ENCODE measurements at places on chromosomes 1 and 21.

DNA sequence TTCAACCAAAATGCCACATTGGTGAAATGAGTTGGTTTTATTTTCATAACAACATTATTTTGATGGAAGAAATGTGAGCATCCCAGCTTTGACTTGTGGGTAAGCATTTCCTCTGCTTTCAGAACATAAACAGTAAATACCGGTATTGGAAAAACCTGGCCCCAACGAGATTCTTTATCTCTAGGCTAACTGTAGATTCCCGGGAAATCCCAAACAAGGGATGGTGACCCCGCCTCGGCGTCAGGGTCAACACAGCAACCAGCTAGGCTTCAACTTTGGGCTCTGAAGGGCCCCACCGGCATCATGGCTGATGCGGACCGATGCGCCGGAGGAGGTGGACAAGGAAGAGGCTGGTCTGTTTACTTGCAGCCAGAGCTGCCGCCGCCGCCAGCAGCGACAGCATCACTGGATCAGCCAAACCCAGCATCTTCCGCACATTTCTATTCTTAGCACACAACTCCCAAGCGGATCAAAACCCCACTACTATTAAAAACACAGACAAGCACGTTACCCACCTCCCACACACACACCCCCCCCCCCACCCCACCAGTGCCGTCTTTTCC lies 1.1 kb downstream of the AKT3 start:
- peak; percentile 47 for DNase-seq

DNA sequence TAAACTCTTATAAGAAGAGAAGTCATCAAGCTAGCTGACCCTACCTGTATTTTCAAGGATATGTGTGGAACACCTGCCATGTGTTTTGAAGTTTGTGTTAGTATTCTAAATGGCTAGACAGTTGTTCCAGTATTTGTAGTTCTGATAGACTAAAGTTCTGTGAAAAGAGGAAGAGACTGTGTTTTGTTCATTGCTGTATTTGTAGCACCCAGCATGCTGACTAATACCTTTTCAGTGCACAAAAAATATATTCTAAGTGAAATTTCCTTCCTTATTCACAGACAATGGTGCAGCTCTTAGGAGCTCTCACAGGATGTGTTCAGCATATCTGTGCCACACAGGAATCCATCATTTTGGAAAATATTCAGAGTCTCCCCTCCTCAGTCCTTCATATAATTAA lies 8.2 kb upstream of the METTL18 start:
- no peak for DNase-seq

DNA sequence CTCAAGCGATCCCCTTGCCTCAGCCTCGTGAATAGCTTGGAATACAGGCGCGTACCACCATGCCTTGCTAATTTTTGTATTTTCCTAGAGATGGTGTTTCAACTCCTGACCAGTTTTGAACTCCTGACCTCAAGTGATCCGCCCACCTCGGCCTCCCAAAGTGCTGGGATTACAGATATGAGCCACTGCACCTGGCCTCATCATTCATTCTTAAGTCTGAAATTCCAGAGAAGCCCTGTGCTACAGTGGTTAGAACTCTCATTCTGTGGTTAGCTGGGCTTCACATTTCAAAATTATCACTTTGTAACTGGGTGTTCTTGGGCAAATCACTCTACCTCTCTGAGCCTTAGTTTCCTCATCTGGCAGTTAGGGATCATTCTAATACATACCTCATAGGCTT lies 86.1 kb upstream of the POU3F1 start:
- DNase-seq = no peak

DNA sequence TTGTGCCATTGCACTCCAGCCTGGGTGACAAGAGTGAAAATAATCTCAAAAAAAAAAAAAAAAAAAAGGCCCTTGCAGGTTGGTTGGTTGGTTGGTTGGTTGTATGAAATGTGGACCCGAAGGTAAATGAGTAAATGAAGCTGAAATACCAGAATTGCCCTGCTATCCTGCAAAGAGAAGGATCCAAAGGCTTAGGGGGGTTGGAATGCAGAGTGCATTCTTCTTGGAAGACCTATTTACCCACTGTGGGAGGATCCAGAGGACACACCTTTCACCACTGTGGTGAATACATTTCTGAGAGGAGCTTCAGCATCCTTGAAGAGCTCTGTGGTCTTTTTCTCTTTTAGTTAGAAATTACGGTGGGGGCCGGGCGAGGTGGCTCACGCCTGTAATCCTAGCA lies 28.7 kb upstream of the EIF4G3 start:
- DNase-seq = no peak

DNA sequence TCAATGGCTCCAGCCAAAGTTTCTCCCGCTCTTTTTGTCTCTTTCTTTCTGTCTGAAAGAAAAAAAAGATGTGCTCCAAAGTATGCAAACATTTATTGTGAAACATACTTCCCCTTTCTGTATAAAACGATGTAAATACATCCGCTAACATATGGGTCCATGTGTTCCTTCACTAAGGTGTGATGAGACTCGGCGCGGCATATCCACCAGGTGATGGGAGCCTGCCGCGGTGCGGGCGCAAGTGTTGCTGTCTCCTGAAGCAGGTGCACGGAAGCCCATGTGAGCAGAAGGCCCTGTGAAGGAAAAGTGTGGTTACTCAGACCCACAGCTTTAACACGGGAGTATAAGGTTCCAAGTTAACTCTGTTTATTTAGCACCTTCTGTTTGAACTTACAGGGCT lies 466.6 kb upstream of the C1orf87 start:
- no peak for DNase-seq

GRCh38 chr1:18581420-18581880 lies 49.2 kb upstream of the PAX7 start:
- peak; percentile 9 for DNase-seq

- no peak for DNase-seq
These were observed 615.5 kb downstream of the NPHP4 start for GRCh38 chr1:5376538-5377247.

GRCh38 chr1:54294887-54295286 lies 94.9 kb downstream of the MRPL37 start:
- no peak for DNase-seq

DNA sequence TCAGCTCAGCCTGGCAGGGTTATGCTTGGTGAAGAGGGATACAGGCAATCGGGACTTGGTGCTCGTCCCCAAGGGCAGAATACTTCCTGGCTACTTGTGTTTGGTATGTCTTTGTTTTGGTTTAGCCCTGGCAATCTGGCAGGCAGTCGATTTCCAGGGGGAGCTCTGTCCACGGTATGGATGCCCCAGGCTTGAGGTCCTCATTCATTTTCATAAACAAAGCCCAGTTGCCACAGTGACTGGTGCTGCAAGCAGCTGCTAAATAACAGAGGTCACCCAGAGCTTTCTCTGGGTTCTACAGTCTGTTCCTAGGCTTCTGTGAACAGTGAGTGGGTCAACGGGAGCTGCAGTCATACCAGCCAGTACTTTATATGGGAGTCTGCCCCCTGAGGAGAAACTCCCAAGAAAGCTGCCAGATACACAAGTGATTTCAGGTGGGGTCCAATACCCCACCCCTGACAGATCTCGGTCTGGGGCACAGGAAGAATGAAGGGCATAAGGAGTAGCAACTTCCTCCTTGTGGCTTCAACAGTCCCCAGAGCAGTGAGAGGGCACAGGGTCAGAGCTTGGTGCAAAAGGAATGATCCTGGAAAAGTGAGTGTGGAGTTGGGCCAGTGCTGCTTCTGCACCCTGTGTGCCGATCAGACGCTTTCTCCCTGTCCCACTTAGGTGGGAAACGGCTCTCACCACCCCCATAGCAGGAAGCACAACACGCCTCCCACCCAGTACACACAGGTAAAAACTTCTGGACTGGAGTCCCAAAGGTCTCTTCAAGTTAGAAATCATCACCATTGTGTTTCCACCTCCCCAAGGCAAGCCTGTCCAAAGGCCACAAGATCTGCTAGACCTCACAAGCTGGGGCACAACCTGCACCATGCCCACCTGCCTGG lies 55.5 kb downstream of the TGFBR3 start:
- peak; percentile 79 for DNase-seq

DNA sequence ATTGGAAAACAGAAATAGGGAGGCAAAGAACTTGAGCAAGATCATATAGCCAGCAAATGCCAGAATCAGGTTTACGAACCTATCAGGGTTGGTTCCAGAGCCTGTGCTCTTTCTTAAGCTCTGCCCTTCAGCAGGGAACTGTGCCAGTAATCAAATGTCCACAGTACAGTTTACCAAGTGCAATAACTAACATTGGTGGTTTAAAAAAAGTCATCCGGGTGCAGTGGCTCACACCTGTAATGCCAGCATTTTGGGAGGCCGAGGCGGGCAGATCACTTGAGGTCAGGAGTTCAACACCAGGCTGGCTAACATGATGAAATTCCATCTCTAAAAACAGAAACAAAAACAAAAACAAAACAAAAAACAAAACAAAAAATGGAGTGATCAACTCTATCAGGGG lies 182.7 kb downstream of the LMX1A start:
- DNase-seq = no peak

DNA sequence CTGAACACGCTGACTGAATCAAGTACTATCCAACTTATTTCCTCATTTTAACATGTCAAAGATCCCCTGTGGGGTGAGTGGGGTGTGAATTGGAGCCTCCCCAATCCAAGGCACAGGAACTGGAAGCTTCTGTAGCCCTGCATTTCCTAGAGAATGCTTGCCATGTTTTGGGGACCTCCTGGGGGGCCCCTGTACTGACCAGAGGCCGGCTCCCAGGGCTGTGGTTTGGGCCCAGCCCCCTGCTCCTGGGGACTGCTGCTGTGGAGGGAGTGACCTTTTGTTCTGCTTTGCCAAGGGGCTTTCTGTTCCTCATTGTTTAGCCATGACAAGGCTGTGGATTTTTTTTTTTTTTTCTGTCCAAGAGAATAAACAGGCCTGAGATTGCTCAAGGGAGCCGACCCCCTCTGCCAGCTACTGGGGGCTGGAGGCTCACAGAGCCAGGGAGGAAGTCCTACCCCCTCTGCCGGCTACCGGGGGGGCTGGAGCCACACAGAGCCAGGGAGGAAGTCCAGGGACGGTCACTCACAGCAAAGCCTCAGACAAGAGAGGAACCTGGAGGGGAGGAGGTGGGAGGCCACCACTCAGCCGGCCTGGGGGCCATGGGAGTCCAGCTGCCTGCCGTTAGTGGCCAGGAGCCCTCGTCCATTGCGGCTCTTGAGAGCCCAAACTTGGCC lies 17.4 kb downstream of the TNFRSF1B start:
- DNase-seq = no peak

DNA sequence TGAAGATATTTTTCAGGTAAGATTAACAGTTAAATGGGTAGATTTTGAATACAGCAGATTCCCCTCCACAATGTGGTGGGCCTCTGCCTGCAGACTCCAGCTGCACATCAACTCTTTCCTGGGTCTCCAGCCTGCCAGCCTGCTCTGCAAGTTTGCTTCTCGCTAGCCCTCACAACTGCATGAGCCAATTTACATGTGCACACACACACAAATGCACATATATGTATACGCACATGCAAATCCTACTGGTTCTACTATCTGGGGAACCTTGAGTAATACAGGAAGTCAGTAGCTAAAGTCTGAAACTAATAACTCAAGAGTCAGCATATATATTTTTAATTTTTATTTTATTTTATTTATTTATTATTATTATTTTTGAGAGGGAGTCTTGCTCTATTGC lies 34.8 kb upstream of the QSOX1 start:
- no peak for DNase-seq

Measured in COR-L47 (cell line).